Mesangial cell (primary cell): ENCODE measurements at places on chromosomes 7 and 10. TPM values are rescaled to one million over a fixed set of nuclear protein-coding genes. Genes with fewer than 3 reads are reported as not detected.

ZNF786 gene
- 2.8 and 9.0 TPM in 2 replicates for total RNA-seq

TFAM gene
- total RNA-seq: 12.5 and 16.6 TPM in 2 replicates

ACSL5 gene
- total RNA-seq: 0.13 and 0.16 TPM in 2 replicates

RARRES2 gene
- total RNA-seq: 3.3 and 34.4 TPM in 2 replicates

IGF2BP3 gene
- 27.7 and 39.0 TPM in 2 replicates for total RNA-seq

ABCC2 gene
- 0.38 and 0.81 TPM in 2 replicates for total RNA-seq

PDK4 gene
- total RNA-seq: under 0.01 and 1.6 TPM in 2 replicates

JCAD gene
- total RNA-seq: 8.4 and 9.0 TPM in 2 replicates

ITGA8 gene
- 0.25 TPM in 1 of 2 replicates, not detected in the other for total RNA-seq

SPAM1 gene
- total RNA-seq: not detected in 2 replicates

CALHM2 gene
- total RNA-seq: 3.9 and 10.3 TPM in 2 replicates

SPDYE1 gene
- not detected in 2 replicates for total RNA-seq

SORBS1 gene
- 1.3 and 2.8 TPM in 2 replicates for total RNA-seq

STMP1 gene
- total RNA-seq: 12.4 and 17.5 TPM in 2 replicates
